Fibroblast of villous mesenchyme (primary cell): ENCODE measurements at places on chromosomes 16 and 17. TPM values are rescaled to one million over a fixed set of nuclear protein-coding genes. Genes with fewer than 3 reads are reported as not detected.

- DNase-seq, result no peak
Measured at GRCh38 chr17:37024181-37024637, 75.5 kb downstream of the AATF start.

- DNase-seq, result no peak
Measured at GRCh38 chr16:12311309-12311708, 334.8 kb downstream of the SNX29 start.

DNA sequence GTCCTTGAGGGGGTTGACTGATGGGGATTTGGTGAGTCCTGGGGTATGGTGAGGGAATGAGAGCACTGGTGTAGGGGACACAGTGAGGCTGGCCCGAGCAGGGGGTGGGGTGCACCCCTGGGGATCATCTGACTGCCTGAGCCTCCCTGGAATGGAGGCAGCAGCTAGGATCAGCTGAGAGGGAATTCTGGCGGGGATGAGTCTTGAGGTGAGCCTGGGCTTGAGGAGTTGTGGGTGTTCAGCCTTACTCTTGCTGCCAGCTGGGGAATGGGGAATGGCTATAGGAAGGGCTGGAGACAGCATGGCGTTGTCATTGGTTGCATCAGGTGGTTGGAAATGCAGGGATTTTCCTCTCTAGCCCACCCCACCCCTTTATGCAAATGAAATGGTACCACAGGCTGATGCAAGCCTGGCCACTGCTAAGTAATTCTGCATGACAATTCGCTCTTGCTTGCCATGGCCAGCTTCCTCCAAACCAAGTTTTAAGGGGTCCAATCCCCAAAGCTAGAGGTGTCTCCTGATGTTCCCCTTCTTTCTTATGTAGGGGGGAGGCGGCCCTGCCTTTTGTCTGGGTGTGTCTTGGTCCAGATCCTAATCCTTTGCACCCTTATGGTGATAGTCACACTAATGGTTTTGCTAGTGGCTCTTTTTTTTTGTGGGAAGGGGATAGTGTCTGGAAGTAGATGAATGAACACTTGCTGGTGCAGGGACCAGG is 7.5 kb downstream of the NFE2L1 start:
- peak; percentile 94 for DNase-seq

The EXOC3L1 gene
- not detected in 2 replicates for total RNA-seq

- DNase-seq, result no peak
Measured at GRCh38 chr17:50279639-50280038, 5.4 kb downstream of the TMEM92 start.

GRCh38 chr17:42704837-42705494 is 22.6 kb downstream of the CNTNAP1 start:
- DNase-seq, result no peak

The GRIN2C gene
- under 0.01 and 0.32 TPM in 2 replicates for total RNA-seq

DNA sequence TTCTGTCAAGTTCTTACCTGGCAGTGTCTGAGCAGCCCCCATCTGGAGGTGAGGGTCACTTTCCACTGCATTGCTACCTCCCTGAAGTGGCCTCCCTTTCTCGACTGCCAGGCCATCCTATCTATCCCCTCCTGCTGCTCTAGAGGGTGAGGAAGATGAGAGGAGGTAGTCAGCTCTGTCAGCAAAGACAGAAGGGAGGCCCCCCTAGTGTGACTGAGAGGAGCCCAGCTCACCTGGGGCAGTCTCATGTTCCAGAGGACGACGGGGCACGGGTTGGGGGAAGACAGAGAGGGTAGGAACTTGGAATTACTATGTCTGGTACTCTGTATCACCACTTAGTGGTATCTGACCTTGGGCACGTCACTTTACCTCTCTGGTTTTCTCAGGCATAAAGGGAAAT is 22.0 kb downstream of the MYO19 start:
- no peak for DNase-seq
